Stimulated activated CD8-positive, alpha-beta memory T cell treated with anti-CD3 and anti-CD28 coated beads, Interleukin-12 subunit alpha, Interleukin-12 subunit beta, amount 100 ng/mL, for 1 hour (primary cell): ENCODE measurements at places on chromosomes 6 and 20.

DNA sequence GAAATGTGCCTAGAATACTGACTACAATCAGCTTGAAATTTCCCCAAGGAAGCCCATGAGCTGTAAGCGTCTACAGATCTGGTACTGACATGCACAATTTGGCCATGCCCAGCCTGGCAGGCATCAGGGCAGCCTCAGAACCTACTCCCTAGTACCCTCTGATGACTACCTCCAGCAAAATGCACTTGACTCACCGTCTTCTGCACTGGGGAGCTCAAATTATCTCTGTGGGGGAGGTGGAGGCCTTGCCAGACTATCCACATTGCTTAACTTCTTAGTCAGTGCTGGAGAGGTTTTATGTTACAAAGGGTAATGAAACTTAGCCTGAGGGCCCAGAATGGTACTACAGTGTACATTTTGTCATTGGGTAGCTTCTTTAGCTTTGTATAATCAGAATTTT, 126.0 kb upstream of the ADGRF1 start:
- DNase-seq, result no peak

- DNase-seq, result no peak
These were observed 187.2 kb upstream of the SOX4 start for GRCh38 chr6:21406316-21406715.

DNA sequence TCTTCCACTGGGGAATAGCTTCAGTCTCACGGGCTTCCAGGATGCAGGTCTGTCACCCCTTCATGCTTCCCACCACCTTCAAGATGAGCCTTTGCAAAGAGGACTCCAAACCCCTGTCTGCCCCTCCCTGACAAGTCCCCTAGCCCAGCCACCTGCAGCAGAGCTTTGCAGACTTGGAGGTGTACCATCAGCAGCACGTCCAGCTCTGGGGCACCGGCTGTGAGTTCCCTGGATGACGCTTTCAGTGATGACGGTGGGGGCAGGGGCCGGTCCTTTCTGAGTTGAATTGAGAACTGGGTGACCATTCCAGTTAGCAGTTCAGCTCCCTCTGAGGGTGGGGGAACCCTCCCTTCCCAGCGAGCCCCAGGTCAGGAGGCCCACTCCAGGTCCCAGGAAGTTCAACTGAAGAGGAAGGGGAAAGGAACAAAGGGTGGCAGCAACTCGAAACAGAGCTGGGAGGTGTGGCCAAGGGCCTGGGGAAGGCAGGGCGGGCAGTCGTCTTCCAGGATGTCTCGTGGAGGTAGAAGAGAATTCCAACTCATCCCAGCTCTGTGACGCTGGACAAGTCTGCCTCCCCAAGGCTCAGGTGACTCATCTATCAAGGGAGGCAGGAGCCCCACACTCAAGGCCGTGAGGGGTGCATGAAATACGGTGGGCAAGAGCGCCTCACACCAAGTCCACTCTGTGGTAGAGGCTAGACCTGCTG, 86.0 kb downstream of the PTPN1 start:
- DNase-seq, result no peak

GRCh38 chr6:17224056-17224455, 57.1 kb upstream of the RBM24 start:
- no peak for DNase-seq

- no peak for DNase-seq
These were observed 17.5 kb downstream of the CPNE5 start for GRCh38 chr6:36821581-36822335.

DNA sequence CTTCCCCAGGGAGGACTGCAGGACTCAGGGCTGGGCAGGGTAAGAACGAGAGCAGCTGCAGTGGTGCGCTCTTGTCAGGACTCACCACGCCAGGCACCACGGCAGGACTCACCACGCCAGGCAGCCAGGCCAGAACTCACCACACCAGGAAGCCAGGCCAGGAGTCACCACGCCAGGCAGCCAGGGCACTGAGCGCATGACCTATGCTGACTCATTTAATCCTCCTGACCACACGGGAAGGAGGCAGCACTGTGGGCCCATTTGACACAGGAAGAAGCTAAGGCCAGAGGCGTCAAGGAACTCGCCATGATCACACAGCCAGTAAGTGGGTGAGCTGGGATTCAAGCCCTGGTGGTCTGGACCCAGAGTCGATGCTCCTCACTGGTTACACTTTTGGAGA, 189.3 kb downstream of the PREX1 start:
- no peak for DNase-seq

- no peak for DNase-seq
These were observed 43.1 kb upstream of the GATA5 start for GRCh38 chr20:62518911-62519310.

- DNase-seq, result no peak
These were observed 18.0 kb downstream of the EXOC2 start for GRCh38 chr6:674956-675355.

DNA sequence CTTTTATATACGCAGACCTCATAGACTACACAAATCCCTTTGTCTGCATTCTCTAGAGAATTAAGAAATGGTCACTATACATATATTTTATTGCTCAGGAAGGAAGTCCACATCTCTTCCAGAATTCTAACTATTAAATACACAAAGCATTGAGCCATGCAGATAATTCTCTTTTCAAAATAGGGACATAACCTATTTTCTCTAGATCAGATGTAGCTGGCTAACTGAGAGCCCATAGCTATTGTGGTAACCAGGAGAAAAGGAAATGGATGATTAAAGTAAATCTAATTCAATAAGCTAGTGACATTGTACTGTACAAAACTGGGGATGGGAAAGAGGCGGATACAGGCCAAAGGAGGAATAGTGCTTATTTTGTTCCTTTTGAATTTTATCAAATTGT, 137.2 kb downstream of the BACH2 start:
- DNase-seq, result no peak

DNA sequence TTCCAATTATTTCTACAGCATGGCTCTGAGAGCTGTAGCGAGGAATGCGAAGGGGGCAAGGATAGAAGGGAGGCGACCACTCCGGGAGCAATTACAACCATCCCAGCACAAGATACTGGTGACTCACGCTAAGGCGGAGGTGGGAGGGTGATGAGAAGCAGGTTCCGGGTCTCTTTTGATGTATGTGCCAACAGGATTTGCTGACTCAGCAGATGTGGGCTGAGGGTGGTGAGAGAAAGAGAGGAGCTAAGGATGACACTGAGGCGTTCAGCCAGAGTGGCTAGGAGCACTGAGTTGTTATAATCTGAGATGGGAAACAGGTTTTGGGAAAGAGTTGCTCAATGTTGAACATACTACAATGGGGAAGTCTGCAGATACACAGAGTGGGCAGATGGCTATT, 9.3 kb upstream of the TXNDC5 start:
- DNase-seq, result no peak

- DNase-seq, result no peak
These were observed 49.6 kb upstream of the CCDC28A start for GRCh38 chr6:138724015-138724414.

DNA sequence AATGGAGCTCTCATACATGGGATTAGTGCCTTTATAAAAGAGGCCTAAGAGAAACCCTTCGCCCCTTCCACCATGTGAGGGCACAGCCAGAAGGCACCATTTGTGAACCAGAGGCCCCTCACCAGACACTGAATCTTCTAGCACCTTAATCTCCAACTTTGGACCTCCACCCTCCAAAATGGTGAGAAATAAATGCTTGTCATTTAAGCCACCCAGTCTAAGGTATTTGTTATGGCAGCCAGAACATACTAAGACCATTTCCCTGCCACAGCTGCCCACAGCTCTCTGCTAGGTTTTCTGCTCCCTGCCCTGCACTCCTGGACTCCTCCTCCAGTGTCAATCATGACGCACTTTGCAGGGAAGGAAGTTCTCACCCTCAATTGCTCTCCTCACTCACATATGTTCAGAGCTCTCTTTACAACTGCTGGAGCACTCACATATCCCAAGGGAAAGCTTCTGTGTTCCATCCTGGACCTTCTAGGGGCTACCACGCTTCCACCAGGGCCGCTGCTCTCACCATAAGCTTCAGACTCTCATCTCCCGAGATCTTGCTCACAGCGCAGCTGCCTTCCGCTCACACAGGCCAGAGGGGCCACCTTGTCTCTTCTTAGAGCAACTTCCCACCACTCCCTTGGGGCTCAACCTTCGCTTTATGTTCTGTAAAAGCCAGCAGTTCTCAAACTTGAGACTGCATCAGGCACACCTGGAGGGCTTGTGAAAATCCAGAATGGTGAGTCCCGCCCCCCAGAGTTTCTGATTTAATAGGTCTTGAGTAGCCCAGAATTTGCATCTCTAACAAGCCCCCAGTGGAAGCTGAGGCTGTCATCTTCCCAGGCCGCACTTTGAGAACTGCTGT, 1.6 kb upstream of the LY86 start:
- DNase-seq, result no peak

GRCh38 chr6:94683409-94683808, 893.9 kb upstream of the MANEA start:
- no peak for DNase-seq

GRCh38 chr6:159929819-159930218, 39.0 kb downstream of the MAS1 start:
- peak; percentile 10 for DNase-seq

- DNase-seq, result no peak
These were observed 143.1 kb upstream of the SASH1 start for GRCh38 chr6:148199584-148199983.

- DNase-seq, result no peak
These were observed 32.4 kb downstream of the NCOA7 start for GRCh38 chr6:125823180-125823579.

GRCh38 chr6:106287215-106287614, 38.3 kb downstream of the ATG5 start:
- no peak for DNase-seq

DNA sequence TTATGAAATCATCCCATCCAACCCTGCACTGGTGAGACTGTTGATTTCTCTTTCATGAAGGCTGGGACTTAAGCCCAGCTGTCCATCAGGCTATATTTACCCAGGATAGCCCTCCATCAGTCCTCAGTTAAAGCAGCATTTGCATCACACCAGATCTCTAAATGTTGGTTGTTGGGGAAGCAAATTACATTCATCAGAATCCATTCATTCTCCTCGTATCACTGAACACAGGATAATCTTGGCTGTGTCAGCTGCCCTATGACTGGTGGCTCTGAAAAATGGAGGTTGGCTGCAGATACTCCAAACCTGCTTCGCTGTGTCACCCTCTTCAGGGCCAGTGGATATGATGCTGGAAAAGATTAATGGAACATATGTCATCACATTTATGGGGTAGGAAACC, 718.3 kb downstream of the KIF16B start:
- DNase-seq, result no peak

DNA sequence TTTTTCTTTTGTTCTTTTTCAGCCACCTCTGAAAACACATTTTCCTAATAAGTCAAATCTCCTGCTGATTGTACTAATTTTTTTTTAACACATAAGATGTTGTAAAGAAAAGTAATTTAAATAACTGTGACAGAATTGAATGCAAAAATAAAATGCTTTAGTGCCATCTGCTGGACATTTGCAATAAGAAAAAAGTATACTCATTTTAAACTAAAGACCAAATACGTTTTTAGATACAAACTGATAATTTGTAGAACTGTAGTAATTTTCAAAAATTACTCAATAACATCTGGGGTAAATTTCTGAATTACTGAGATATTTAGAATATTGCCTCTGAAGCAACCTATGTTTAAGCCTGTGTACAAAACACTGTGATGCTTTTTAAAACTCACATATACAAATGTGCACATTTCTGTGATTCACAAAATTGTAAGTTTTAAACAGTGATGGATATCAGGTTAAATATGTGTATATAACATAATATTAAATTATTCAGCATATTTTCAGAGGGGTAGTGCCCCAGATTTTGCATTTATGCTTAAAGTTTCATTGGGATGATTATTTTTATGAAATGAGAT, 198.7 kb downstream of the RIMS1 start:
- DNase-seq, result no peak

GRCh38 chr6:2055911-2056310, 189.5 kb downstream of the GMDS start:
- DNase-seq, result no peak

- no peak for DNase-seq
These were observed 85.6 kb upstream of the PTPRK start for GRCh38 chr6:128605961-128606360.

GRCh38 chr6:154632119-154632518, 101.1 kb upstream of the SCAF8 start:
- DNase-seq, result no peak

GRCh38 chr20:34268851-34269636, 27.8 kb downstream of the ASIP start:
- peak; percentile 2 for DNase-seq

DNA sequence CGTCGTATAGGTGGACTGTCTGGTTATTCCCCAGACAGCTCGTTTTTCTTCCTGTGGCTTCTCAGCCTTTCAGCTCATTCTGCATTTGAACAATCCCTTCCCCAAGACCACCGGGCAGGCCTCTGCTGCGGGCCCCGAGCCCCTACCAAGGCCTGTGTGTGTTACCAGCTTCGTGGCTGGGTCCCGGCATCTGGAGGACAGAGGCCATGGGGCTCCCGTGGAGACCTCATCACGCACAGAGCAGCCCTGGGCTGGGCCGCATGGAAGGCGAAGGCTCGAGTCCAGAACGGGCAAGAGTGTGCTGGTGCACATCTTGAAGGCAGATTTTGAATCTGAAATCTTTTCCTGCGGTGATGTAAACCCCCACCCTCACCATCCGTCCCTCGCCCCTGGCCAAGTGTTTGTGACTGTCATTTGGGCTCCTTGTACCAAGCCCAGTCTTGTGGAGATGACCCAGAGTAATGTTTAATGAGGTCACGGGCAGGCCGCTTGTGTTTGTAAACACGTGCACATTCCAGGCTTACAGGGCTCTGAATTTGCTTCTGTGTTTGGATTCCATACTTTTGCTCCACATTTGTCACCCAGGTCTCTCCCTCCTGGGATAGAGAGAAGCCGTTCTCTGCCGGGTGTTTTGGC, 119.6 kb downstream of the CDH4 start:
- no peak for DNase-seq

- DNase-seq, result no peak
These were observed 30.2 kb downstream of the MYLIP start for GRCh38 chr6:16158943-16159557.
